ENCODE measurements at places on chromosomes 6 and 20.
A peak's percentile ranks its signal among the peaks of the same experiment; 100 is the strongest.

DNA sequence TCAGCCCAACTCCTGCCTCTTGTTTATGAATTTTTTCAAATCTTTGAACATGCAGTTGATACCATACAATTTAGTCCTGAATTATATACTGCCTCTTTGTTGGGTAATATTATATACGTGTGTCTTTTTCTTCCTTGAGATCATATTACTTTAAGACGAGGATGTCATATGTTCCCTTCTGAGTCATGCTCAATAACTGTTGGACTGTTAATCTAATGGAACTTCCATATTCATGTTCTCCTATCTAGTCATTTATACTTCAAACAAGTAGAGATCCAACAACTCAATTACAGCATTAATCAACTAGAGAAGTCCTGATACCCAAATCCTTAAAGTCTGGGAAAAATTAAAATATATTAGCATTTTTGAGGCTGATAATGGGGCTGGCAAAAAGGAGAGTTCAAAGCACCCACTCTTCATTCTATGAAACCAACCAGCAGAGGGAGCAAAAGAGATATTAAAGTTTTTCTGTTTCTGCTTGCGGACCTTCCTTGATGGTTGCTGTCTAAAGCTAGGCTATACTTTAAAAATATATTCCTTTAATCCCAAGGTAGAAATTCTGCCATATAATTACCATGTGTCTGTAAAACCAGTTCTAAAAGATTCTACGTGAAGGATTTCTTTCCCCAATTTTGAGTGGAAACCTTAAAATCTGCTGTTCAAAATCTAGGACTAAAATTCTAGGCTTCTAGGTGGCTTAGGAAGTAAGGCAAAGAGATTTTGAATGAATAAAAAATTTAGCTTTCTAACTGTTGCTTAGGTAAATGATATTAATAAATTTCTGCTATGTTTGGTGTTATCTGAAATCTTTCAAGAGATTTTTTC is 498.9 kb downstream of the BCKDHB start:
- peak; percentile 73 for DNase-seq
- H3K4me3 ChIP-seq = no peak overlapping the region
- H3K27ac ChIP-seq = no peak overlapping the region
- H3K36me3 ChIP-seq = no peaks in the 10 kb centered on the region
- no peaks in the 10 kb centered on the region for H3K4me1 ChIP-seq

DNA sequence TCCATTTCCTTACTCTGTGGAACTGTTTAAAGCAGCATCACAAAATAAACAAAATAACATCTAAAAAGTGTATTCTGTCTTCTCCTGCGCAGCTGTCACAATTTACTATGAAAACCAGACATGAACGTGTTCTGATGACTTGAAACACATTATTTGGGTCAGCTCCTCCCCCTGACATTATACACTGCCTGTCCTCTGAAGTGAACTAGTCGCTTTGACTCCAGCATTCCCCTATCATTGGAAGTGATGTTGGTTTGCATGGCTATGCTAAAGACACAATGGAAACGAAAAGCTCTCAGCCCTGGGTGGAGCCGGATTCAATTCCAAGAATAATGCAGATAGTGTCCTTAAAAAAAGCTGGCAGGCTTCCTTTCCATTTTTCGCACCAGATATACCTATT is 125.9 kb downstream of the FYN start:
- H3K27ac ChIP-seq = peak overlapping the region; percentile 93
- H3K27me3 ChIP-seq = no peaks in the 10 kb centered on the region
- no peak overlapping the region for H3K4me3 ChIP-seq
- H3K36me3 ChIP-seq = no peaks in the 10 kb centered on the region
- DNase-seq = no peak
- H3K4me1 ChIP-seq = peaks cover 98% of the 10 kb centered on the region

- H3K27ac ChIP-seq = peak overlapping the region; percentile 67
- H3K4me3 ChIP-seq = no peak overlapping the region
- H3K36me3 ChIP-seq = 0 out of 2 replicates have a peak, but pooled peaks cover 7% of the 10 kb centered on the region
- H3K4me1 ChIP-seq = peaks cover 46% of the 10 kb centered on the region
- no peaks in the 10 kb centered on the region for H3K27me3 ChIP-seq
- DNase-seq = peak; percentile 56
Observed at GRCh38 chr6:57421503-57421902, 104.1 kb downstream of the PRIM2 start.

DNA sequence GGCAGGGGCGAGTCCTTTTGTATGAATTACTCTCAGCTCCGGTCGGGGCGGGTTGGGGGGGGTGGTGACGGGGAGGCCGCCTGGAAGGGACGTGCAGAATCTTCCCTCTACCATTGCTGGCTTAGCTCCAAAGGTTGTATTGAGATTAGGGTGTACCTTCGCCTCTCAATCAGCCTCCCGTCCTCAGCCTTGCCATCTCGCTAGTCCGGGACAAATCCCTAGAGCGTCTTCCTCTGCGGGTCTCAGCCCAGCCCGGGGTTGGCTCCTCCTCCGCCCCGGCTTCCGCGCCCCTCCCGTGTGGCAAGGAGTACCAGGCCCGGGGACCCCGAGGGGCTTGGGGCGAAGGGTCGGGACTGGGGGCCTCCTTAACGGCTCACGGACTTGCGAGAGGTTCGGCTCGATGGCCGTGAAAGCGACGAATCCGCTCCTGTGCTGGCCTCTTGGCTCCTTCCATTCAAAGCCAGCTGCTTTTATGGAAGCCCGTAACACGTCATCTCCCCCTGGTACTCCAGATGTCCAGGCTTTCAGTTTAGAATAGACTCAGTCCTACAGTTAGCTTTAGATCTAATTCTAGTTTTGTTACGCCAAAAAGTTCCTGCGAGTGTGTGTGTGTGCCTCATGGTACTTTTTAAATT is 636 bp upstream of the EEF1A1 start:
- peak overlapping the region; percentile 95 for H3K27ac ChIP-seq
- peaks cover 32% of the 10 kb centered on the region for H3K36me3 ChIP-seq
- DNase-seq = no peak

GRCh38 chr6:112308476-112308875 is 38.7 kb upstream of the RFPL4B start:
- H3K4me3 ChIP-seq = no peak overlapping the region
- peaks cover 3% of the 10 kb centered on the region for H3K4me1 ChIP-seq
- no peaks in the 10 kb centered on the region for H3K36me3 ChIP-seq
- H3K27me3 ChIP-seq = no peaks in the 10 kb centered on the region

DNA sequence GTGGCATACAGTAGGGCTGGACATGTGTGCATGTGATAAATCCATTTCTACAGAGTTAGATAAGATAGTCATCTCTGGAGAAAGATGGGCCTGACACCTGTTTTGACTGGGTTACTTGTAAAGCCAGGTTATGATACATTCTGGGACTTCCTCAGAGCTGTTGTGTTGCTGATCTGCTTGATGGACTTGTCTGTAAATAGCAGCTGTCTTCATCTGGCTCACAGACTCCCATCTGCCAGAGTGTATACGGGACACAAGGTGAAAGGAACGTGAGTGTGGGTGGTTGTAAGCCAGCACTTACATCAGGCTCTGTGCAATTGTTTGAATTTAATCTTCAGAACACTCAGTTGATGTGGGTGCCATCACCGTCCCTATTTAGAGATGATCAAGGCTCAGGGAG is 49.8 kb downstream of the ZDHHC14 start:
- no peak overlapping the region for H3K4me3 ChIP-seq
- no peak for DNase-seq
- H3K27ac ChIP-seq = no peak overlapping the region

- DNase-seq = peak; percentile 83
- H3K27me3 ChIP-seq = no peaks in the 10 kb centered on the region
- no peak overlapping the region for H3K4me3 ChIP-seq
Observed at GRCh38 chr6:30845183-30845582, 39.1 kb upstream of the DDR1 start.

GRCh38 chr20:20786428-20786827 is 74.0 kb upstream of the RALGAPA2 start:
- peak overlapping the region; percentile 15 for H3K27ac ChIP-seq
- H3K4me3 ChIP-seq = no peak overlapping the region
- peaks cover 21% of the 10 kb centered on the region for H3K4me1 ChIP-seq
- DNase-seq = peak; percentile 79
- peaks cover 3% of the 10 kb centered on the region for H3K36me3 ChIP-seq
- H3K27me3 ChIP-seq = no peaks in the 10 kb centered on the region

GRCh38 chr20:23670361-23670760 is 18.5 kb downstream of the CST4 start:
- no peaks in the 10 kb centered on the region for H3K4me1 ChIP-seq
- H3K4me3 ChIP-seq = no peak overlapping the region
- H3K36me3 ChIP-seq = no peaks in the 10 kb centered on the region
- no peak overlapping the region for H3K27ac ChIP-seq

DNA sequence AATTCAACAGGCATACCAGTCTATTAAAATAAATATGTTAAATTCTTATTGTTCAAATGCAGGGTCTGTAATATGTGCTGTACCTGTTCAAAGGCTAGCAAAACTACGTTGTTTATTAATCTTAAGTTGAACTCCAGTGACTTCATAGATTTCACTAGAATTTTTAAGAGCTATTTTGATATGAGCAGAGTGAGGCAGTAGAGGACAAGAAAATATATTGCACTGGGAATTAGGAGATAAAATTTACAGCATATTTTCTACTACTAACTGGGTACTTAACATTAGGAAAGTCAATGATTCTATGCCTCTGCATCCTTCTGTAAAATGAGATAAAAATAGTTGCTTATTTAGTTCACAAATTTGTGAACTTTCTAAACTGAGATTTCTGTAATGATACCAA is 162.2 kb upstream of the BMP5 start:
- DNase-seq = no peak
- H3K36me3 ChIP-seq = no peaks in the 10 kb centered on the region
- no peak overlapping the region for H3K27ac ChIP-seq
- H3K27me3 ChIP-seq = no peaks in the 10 kb centered on the region
- H3K4me3 ChIP-seq = no peak overlapping the region

- H3K36me3 ChIP-seq = no peaks in the 10 kb centered on the region
- H3K27me3 ChIP-seq = no peaks in the 10 kb centered on the region
- H3K27ac ChIP-seq = no peak overlapping the region
- DNase-seq = no peak
- H3K4me3 ChIP-seq = no peak overlapping the region
Observed at GRCh38 chr6:90952176-90952575, 365.3 kb upstream of the MAP3K7 start.

GRCh38 chr6:106254636-106255035 is 70.9 kb downstream of the ATG5 start:
- H3K27ac ChIP-seq = no peak overlapping the region
- DNase-seq = no peak
- H3K4me3 ChIP-seq = no peak overlapping the region
- H3K4me1 ChIP-seq = peaks cover 16% of the 10 kb centered on the region
- no peaks in the 10 kb centered on the region for H3K36me3 ChIP-seq

DNA sequence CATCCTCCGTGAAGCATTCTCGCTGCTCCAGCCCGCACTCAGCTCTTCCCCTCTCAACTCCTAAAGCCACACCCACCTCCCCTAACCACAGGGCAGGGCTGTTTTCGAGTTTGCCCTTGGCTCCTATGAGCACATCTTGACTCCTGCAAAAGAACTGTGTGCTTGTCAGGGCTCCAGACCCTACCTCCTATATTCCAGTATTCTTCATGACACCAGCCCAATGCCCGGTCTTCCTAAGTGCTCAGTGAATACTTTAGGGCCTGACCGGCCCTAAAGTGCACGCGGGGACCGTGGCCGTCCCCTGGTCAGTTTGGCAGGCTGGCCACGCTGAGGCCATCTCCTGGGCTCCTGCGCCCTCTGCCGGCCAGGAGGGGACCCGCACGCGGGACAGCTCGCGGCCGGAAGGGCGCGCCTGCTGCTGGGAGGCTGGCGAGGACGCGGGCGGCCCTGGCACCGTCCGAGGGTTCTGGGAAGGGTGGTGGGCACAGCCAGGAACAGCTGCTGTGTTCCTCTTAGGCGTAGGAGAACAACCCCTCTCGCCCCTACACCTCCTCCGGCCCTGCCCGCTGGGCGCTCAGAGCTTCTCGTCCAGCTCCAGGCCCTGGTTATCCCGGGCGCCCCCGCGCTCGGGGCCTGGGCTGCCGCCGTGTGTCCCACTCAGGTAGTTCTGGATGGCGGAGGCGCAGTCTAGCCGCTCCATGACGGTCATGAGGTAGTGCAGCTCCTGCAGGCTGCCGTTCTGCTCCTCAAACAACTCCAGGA is 11.0 kb downstream of the UNC5CL start:
- no peak overlapping the region for H3K27ac ChIP-seq
- no peaks in the 10 kb centered on the region for H3K27me3 ChIP-seq
- H3K4me1 ChIP-seq = peaks cover 21% of the 10 kb centered on the region
- peak; percentile 86 for DNase-seq

- H3K27ac ChIP-seq = no peak overlapping the region
- H3K36me3 ChIP-seq = no peaks in the 10 kb centered on the region
- no peak overlapping the region for H3K4me3 ChIP-seq
- H3K27me3 ChIP-seq = no peaks in the 10 kb centered on the region
- H3K4me1 ChIP-seq = peaks cover 65% of the 10 kb centered on the region
- DNase-seq = no peak
Observed at GRCh38 chr6:157058574-157058973, 264.7 kb downstream of the TMEM242 start.

GRCh38 chr6:45577836-45578504 is 200.2 kb upstream of the SUPT3H start:
- no peaks in the 10 kb centered on the region for H3K27me3 ChIP-seq
- DNase-seq = no peak
- H3K27ac ChIP-seq = no peak overlapping the region
- no peaks in the 10 kb centered on the region for H3K36me3 ChIP-seq

Data from Karpas-422 (cell line).